Activated naive CD4-positive, alpha-beta T cell (primary cell): ENCODE measurements at places on chromosomes 6 and 20.

- no peak for DNase-seq
Observed at GRCh38 chr6:10309457-10310329, 105.2 kb downstream of the TFAP2A start.

- DNase-seq = no peak
Observed at GRCh38 chr6:124854338-124854922, 107.8 kb upstream of the RNF217 start.

GRCh38 chr6:131651782-131652181 lies 14.7 kb downstream of the ENPP3 start:
- DNase-seq = no peak

- no peak for DNase-seq
Observed at GRCh38 chr20:25083773-25084625, 2.1 kb upstream of the VSX1 start.

- no peak for DNase-seq
Observed at GRCh38 chr20:6122111-6122872, 538 bp downstream of the FERMT1 start.

GRCh38 chr6:144161975-144162374 lies 11.7 kb downstream of the STX11 start:
- no peak for DNase-seq
